ENCODE measurements at places on chromosomes 7 and 10.

- no peak for DNase-seq
Observed at GRCh38 chr10:1604246-1604645, 133.1 kb downstream of the ADARB2 start.

DNA sequence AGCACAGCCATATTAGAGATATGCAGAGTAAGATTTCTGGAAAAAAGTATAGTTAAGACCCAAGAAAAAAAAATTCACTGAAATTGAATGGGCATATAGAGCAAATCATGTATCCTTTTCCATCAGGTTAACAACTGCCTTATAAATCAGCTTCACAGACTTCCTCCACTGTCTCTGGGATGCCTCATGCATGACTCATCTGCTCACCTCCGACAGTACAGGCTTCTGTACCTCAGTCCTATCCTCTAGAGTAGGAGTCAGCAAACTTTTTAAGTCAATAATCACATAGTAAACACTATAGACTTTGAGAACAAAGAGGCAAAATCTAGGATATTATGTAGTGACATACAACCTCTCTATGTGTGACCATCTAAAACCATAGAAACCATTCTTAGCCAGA is 211.6 kb upstream of the SP8 start:
- no peak for DNase-seq

- no peak for DNase-seq
Observed at GRCh38 chr10:94285271-94285670, 77.5 kb downstream of the NOC3L start.

DNA sequence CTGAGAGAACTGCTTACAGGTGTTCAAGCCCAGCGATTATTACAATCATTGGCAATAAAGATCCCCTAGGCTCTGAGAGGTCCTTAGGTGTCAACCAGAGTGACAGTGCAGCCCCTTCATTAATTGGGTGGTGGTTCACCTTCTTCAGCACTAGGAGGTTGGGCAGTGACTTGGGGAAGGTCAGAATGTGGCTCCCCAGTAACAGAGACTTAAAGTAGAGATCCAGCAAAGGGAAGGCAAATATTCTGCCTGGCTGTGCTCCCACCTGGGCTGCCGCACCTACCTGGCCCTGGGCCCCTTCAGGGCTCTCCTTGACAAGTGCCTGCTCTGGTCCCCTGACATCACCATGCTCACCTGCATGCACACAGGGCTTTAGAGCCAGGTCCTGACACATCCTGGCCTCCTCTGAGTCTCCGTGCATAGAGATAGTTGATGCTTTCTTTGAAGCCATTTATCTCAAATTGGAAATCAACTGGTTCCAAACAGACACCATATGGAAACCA is 1.9 kb downstream of the CLRN3 start:
- no peak for DNase-seq

- DNase-seq, result no peak
Observed at GRCh38 chr10:118925404-118926071, 104.0 kb upstream of the NANOS1 start.

GRCh38 chr10:27744802-27745731 is 552 bp downstream of the MKX start:
- no peak for DNase-seq

GRCh38 chr7:85630904-85631600 is 444.2 kb upstream of the SEMA3D start:
- DNase-seq, result no peak

DNA sequence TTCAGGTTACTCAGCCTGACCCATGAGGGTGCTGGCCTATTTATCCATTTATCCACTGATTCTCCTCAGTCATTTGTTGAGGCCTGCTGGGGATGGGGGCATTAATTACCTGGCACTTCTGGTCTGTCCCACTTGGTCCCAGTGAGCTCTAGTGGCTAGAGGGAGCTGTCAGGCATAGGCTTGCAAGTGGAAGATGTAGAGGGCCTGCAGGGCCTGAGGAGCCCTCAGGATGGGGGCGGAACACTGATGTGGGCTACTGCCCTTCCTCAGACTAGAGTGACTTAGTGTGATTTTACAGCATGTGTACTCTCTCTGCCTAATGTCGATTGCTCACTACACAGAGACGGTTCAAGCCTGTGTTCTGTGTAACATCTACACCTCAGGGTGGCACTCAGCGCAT is 45.3 kb downstream of the TMEM178B start:
- DNase-seq, result no peak

GRCh38 chr7:7867846-7868571 is 100.6 kb upstream of the GLCCI1 start:
- DNase-seq, result no peak

DNA sequence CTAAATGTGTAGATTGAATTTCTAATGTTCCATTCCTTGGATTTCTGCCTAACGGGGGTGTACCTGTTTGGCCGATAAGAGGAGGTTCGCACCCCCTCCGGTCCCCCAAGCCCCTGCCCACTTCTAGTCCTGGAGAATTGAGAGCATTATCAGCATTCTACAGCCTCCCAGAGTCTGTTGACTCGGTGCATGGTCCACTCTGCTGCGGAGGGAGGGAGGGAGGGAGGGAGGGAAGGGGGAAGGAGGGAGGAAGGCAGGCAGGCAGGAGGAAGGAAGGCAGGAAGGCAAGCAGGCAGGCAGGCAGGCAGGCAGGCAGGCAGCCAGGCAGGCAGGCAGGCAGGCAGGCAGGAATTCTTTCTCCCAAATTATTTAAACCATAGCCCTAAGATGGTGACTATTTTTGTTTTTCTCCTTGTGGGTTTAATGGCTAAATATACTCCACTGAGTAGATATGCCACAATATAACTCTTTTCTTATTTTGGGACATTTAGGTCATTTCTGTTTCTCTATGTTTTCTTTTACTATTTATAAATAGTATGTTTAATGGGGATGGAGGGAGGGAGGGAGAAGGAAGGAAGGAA is 69.5 kb upstream of the CHST15 start:
- DNase-seq, result no peak

GRCh38 chr7:43639858-43640491 is 57.1 kb downstream of the STK17A start:
- DNase-seq, result no peak

DNA sequence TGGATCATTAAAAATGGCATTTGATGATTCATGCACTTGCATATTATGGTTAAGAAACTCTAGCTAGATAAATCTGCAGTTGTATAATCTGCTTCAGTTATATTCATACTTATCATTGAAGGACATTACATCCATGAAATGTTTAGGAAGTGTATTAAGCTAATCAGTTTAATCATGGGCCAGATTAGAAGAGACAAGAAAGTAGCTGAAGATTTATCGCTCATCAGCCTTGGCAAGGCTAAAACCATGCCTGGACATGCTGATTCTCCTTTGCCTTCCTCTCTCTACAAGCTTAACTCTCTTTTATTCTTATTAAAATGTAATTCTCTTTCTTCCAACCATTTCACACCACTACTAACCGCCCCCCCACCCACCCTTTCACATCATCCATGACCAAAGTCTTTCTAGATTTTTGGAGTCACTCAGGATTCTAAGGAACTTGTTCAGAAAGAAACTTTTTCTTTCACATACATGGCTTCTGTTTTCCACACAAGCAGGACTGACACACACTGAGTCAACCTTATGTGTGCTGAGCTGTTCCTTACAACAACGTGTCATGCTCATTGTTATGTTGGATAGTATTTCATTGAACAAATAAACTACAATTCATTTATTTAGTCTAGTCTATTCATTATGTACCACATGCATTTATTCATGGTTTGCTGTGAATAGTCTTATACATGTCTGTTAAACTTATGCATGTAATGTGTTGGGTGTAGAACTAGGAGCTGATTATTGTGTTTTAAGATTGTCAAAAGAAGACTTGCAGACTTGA is 227.3 kb upstream of the SP8 start:
- no peak for DNase-seq

DNA sequence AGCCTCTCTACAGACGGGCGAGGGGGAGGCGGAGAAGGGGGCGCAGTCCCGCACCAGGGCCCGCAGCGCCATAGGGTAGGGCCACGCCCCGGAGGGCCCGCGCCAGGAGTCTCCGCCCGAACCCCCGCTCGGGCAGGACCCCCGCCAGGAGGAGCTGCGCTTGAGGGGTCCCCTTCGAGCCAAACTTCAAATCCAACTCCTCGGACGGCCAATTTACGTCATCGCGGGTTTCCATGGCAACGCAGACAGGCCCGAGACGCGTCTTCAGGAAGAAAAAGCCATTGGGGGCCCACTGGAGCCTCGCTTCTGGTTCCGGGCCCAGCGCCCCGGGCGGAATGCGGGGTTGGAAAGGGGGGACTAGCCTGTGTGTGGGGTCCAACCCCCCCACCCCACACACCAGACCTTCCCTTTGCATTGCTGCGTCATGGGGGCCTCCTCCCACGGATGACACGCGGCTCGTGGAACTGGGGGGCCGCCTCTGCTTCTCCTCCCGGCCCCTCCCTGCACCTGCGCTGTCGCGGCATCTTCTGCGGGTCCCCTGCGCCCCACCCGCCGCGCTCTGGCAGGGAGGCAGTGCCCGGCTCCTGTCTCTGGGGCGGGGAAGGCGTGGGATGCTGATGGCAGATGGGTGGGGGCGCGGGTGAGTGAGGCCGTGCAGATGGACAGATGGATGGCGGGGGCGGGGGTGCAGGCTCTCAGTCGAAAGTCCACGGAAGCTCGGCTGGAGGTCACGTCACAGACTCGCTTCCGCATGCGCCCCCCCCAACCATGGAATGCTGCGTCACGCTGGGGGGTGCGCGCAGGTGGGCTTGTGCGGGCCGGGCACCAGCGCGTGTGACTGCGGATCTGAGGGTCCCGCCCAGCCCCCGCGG is 1.2 kb downstream of the CALY start:
- DNase-seq, result peak; percentile 54

GRCh38 chr7:102079140-102080018 is 207.3 kb upstream of the SH2B2 start:
- DNase-seq, result no peak

- DNase-seq, result no peak
Observed at GRCh38 chr7:114540291-114540690, 125.7 kb downstream of the FOXP2 start.

DNA sequence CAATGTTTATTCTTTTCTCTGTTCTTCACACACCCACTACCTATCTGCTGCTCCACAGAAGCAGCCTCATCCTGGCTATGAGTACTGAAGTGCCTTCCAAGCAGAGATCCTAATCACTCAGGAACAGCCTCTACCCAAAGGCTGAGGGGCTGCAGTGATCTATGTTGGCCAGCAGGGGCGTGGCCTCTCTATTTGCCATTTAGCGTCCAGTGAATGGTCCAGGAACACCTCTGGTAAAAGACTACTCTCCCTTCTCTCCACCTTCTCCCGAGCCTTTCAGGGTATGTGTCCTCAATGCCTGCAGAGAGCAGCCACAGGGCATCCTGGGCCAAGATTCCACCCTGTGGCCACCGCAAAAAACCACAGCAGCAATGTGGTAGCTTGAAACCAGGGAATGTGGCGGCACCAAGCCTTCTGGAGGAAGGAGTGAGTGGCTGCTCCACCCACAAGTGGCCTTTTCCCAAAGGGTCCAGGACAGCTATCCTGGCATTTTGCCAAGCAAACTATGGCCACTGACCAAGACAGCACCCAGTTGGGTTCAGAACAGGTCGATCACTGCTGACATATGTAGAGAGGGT is 70.9 kb downstream of the SYPL1 start:
- no peak for DNase-seq

- no peak for DNase-seq
Observed at GRCh38 chr7:101563198-101563901, 65.7 kb downstream of the MYL10 start.

DNA sequence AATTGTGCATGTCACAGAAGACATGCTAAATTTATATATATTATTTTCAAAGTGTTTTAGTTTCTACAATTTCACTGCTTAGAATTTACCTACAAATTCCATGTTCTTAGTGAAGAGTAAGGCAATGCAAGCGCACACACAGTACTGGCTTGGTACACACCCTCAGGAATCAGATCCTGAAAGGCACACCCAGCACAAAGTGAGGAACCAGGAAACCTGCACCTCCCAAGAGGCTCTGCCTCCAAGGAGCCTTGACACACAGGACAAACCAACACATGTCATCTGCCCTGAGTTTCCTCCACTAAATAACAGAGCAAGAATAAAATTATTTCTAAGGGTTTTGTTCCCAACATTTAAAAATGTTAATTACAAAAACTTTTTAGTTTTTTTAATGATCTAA is 156.2 kb downstream of the PARD3 start:
- no peak for DNase-seq

- DNase-seq, result no peak
Observed at GRCh38 chr10:30736685-30737232, 107.2 kb upstream of the LYZL2 start.

DNA sequence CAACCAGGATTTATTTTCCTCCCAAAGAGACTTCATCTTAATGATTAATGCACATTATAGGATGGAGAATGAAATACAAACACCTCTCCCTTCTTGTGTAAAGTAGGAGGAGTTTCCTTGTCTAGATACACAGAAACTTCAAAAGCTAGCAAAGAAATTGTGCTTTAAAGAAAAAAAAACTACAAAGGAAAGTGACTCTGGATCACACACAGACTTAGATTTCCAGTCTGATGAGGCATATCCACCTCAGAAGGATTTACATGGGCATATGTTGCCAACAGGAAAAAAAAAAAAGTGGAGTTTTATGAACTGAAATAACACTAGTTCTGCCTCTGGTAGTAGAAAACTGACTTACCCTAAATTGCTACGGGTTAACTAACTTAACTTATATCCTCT is 449.6 kb downstream of the KCNMA1 start:
- DNase-seq, result no peak

GRCh38 chr10:125084614-125085257 is 75.6 kb downstream of the CTBP2 start:
- DNase-seq, result no peak

DNA sequence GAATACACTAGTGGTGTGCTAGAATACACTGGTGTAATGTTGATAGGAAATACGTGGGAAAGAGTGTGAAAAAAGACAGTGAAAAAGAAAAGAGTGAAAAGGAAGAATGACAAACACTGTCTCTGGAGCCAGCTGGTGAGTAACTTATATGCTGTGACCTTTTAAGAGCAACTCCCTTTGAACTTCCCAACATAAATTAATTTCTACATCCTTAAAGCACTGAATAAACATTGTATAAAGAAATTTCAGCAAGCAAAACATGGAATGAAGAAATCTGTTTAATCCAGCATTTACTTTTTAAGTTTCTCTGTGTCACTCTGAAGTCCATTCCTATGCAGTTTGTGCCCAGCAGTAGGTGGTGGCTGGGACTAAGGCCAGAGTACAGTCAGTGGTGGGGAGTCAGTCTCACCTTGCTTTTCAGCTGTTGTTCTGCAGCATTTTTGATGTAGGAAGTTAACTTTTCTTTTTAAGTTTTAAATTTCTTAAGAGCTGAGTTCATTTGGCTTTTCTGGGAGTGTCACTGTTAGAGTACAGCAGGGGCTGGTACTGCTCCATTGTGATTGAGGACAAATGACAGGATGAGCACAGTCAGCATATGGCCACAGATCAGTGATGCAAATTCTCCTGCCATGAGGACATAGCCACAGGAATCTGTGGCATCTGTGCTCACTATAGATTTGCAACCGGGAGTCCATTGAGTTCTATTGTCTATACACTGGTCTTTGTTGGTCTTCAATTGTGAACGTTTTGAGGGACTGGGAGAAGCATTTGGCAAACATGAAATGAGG is 321.8 kb downstream of the ZNF248 start:
- no peak for DNase-seq

GRCh38 chr10:11205030-11205772 is 187.5 kb downstream of the CELF2 start:
- no peak for DNase-seq

Data from stimulated activated CD8-positive, alpha-beta memory T cell treated with anti-CD3 and anti-CD28 coated beads, Interleukin-7, amount 100 ng/mL, for 24 hours (primary cell).